Stimulated activated CD8-positive, alpha-beta memory T cell treated with anti-CD3 and anti-CD28 coated beads, Interleukin-15, amount 100 ng/mL, for 1 hour (primary cell): ENCODE measurements at places on chromosomes 6 and 20.

- no peak for DNase-seq
Measured at GRCh38 chr6:1627827-1628560, 18.3 kb downstream of the FOXC1 start.

DNA sequence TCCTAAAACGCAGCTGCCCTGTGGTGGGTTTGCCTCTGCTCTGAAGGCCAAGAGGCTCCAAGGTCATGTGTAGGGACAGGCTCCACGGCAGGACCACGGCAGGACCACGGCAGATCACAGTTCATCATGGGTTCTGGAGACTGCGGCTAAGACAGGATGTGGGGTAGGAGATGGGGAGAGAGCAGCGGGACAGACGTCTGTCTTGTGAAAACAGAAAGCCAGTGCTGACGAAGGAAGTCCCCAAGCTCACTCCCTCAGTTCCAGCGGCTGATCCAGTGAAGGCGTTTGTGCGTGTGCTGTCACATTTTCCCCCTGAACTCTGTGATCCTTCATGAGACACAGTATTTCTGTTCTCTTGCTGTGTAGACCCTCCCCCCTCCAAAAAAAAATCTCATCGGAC lies 67.9 kb upstream of the PTGIS start:
- no peak for DNase-seq

GRCh38 chr6:53829698-53830221 lies 35.0 kb downstream of the LRRC1 start:
- no peak for DNase-seq

DNA sequence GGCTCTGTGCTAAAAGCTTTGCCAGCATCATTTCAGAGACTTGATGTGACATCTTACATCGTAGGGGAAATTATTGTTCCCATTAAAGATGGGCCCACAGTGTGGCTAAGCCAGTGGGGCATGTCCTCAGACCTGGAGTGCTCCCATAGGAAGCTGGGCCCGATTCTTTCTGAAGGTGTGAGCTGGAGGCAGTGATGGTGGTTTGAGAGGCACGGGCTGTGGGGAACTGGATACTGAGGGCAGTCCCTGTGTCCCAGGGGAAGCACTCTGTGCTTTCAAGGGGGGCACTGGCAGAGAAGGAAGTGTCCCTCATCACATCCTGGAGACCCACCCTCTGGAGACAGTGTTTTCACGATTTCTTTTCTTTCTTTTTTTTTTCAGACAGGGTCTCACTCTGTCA lies 8.6 kb upstream of the FAM110A start:
- no peak for DNase-seq

- DNase-seq: no peak
Measured at GRCh38 chr6:101083533-101084175, 202.5 kb upstream of the ASCC3 start.

DNA sequence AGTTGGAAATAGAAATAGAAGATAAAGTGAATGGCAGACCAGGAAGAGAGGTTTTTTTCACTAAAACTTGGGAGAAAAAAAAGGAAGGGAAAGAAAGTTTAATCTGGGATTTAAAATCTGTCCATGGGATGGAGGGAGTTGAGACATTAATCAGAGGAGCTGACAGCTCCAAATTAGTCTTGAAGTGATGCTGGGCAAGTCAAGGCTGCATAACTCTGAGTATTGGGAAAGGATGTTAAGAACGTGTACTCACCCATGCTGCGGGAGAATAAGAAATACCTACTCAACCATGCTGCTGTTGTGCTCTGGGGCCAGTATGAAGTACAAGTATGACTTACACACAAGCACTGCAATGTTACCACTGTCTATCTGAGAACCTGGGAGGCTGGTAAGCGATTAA lies 47.5 kb downstream of the SNRNP48 start:
- no peak for DNase-seq

- DNase-seq: no peak
Measured at GRCh38 chr6:131486608-131487007, 86.4 kb upstream of the ARG1 start.

DNA sequence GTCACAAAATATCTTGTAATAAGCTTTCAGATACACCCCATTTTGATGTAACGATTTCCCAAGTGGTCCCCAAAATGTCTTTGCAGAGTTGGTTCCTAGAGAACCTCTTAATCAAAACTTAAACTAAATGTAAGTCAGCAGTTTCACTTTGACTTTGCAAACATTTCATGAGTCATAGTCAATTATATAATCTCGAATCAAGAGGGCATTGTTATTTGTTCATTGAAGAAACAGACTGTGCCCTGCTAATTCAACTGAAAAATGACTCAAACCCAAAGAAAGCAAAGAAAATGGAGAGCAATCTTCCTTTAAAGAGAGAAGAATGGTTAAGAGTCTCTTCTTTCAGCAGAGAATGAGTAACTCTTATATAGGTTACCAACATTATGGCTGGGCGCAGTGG lies 58.3 kb downstream of the IPCEF1 start:
- no peak for DNase-seq

DNA sequence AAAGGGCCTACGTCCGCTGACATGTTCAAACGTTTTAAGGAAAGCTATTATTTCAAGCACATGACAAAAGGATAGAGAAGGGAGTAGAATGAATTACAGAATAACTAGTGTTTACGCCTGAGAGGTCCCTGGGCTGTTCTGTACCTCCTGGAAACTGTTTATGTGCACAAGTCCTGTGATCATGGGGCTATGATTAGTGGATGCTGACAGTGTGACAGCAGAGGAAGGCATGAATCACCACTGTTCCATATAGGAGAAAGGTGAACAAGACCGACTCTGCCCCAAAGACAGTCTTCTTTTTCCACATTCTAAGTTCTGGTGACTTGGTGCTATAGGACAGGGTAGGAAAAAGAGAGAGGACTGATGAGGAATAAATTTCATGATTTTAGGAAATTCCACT lies 249.2 kb upstream of the PRDM1 start:
- DNase-seq: no peak

DNA sequence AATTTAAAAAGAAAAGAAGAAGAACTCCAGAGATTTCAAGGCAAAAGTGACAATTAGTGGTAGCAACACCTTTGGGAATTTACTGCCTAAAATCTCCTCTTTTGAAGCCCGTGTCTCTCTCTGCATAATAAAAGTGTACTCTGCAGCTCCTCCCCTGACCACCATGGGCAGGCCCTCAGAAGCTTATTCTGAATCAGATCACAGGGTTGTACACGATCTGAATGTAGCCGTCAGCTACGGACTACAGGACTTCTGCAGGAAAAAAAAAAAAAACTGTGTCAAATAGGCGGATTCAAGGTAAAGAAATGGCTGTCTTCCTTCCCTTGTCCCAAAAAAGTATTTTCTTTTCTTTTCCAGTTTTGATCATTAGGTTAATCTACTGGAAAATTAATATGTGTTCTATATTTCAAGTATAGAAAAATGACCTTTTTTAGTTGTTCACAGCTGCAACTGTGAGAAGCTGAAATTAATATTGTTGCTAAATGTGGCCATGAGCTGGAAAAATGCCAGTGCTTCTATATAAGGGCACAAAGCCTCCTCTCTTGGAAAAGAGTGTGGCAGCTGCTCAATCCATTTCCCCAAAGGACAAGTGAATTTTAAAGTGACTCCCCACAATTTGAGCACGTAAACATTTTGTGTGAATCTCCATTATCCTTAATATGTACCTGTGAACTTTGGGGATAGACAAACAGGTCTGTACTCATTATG lies 397.4 kb downstream of the C6orf118 start:
- no peak for DNase-seq

DNA sequence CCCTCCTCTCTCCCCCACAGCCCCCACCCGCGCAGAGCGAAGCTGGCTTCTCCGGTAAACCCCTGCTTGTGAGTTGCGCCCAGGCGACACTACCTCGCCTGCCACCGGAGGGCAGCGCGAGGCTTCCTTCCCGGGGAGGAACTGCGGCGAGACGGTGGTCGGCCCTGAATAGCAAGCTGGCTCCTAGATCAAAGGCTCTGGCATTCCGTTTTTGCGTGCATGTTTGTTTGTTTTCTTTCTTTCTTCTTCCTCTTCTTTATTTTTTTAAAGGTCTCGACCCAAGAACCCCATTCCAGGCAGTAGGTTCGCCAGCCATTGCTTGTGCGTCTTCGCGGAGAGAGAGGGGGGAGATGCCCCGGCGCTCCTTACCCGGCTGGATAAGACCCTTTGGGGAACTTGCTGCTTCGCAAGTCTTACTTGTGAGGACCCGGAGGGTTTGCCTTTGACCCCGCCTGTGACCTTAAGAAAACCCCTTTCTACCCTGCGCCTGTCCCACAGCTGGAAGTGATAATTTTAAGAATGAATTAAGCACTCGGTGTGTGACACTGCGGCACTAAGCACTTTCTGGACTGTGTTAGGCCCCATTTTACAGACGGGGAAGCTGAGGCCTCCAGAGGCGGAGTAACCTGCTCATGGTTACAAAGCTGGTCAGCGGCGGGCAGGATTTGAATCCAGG lies 92.7 kb upstream of the SIRPA start:
- DNase-seq: no peak

GRCh38 chr6:149032599-149033405 lies 284.7 kb upstream of the TAB2 start:
- DNase-seq: no peak

DNA sequence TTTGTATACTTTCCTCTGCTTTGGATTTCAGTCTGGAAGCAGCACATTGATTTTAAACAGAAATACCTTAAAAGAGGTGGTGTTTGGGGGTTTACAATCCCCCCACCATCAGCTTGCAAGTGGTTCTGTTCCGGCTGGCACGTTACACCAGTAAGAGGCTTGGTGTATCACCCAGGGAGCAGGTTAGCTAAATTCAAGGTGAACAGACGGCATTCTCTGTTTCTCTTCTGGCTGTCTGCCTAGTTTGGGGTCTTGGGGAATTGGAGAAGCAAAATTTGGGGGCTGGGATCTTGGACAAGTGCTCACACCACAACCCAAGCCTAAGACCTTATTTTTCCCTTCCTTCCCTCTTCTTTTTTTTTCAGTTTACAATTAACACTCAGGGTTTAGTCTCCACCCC lies 7.5 kb upstream of the APCDD1L start:
- DNase-seq: no peak

GRCh38 chr6:154886471-154886870 lies 108.6 kb upstream of the TIAM2 start:
- DNase-seq: no peak

- DNase-seq: no peak
Measured at GRCh38 chr6:148138573-148138972, 204.1 kb upstream of the SASH1 start.

- DNase-seq: no peak
Measured at GRCh38 chr6:134719286-134719685, 230.6 kb downstream of the ALDH8A1 start.

- no peak for DNase-seq
Measured at GRCh38 chr6:148580442-148580841, 166.4 kb upstream of the UST start.

- DNase-seq: no peak
Measured at GRCh38 chr6:92114091-92114675, 1305.2 kb downstream of the EPHA7 start.

DNA sequence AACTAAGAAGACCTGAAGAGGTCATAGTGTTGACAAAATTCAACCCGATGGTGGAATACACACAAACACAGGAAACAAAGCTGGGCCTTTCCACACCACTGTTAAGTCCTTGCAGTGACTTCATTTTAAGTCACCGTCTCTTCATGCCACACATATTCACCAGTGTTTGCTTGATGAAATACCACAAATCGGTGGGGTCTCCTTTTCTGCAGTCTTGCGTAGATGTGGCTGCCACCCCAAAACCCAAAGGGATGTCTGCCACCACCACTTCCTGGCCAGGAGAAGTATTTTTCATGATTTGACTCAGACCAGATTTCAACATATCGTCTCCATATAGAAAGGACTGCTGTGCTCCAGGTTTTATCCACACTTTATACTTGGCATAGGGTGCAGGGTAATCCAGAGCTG lies 11.0 kb upstream of the COL10A1 start:
- DNase-seq: no peak

DNA sequence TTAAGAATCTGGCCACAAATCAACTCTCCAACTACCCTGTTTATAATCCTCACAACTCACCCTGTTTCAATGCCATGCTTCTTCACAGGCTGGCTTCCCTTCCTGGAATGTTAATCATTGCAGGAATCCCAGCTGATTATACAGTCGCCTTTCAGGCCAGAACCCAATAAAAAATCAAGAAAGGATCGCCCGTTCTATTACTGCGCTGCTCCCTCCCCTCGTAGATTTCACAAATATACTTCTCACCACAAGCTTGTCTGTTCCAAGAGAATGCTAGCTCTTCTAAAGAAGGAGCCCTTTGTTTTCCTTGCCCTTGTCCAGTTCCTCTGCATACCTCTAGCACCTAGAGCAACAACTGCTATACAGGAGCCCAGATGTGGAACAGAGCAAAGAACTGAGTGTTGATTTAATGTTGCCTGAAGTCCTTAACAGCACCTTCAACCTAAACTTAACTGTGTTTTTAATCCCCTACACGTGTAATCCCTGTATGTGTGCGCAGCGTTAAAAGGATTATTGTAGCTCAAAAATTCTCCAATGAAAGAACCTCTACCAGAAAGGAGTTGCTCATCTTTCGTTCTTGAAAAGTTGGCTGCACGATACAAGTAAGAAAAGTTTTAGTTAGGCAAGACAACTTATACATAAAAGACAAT lies 988 bp downstream of the ECHDC1 start:
- DNase-seq: no peak

- no peak for DNase-seq
Measured at GRCh38 chr6:15082708-15083107, 163.2 kb upstream of the JARID2 start.

DNA sequence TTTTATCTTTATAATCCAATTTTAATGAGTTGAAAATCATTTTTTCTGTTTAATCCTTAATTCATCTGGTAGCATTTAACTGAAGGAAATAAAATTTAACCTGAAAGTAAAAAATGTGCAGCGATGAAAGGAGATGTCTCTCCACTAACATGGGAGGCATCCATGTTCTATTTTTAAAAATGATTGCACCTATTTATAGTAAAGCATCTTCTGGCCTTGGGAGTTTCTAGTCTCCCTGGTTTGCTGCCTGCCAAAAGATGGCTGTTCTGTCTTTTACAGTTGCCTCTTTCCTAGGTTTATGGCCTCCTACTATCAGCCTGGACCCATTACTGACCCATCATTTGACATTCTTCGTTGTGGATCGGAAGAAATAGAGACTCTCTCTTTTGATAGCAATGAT lies 143.0 kb downstream of the B3GAT2 start:
- no peak for DNase-seq

DNA sequence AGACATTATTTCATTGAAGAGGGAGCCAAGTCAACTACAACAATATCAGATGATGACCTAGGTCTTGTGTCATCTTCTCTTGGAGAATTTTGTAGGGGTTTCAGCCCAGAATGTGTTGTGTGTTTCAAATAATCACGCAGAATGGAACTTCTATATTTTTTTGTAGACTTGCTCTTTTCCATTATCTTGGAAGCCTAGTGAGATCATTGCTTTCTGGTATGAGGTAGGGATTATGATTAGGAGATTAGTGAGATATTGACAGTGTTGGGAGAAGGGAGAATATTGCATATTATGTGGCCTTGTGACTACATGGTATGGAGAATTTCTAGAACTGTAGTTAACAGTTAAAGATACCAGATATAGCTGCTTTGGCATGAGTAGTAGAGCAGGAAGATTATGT lies 423.6 kb upstream of the PLCB4 start:
- DNase-seq: no peak
